Iris pigment epithelial cell (primary cell): ENCODE measurements at places on chromosomes 4 and X.

DNA sequence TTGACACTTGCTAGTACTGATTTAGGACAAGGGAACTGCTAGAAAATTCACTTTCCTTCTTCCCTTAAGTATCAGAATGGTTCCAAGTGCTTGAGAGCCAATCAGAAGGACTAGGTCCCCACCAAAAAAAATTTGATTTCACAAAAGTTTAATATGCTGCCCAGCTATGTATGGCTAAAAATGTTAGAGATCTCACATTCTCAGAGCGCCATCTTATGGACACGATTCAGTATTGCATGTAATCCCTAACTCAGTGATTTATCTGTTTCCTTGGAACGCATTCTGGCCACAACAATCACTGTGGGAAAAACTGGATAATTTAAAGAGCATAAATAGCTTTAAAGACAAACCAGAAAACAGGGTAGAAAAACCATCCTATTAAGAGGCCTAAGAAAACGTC lies 255.1 kb upstream of the GPC4 start:
- peak; percentile 38 for DNase-seq

DNA sequence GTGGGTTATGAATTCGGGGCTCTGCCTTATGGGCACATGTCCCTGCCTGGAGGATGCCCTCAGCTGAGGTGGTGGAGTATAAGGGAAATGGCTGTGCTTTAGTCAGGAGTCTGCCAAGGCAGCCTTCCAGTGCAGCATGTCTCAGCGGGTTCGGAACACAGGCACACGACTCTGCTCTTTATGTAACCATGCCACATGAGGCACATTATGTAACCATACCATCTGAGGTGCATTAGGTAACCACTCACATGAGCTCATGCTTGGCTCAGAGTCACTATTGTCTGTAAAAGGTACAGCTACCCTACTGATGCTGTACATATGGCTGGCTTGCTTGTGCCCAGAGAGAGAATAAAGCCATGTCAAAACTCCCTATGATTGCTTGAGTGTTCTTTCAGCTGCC lies 723.6 kb downstream of the TRAM1L1 start:
- DNase-seq: no peak

DNA sequence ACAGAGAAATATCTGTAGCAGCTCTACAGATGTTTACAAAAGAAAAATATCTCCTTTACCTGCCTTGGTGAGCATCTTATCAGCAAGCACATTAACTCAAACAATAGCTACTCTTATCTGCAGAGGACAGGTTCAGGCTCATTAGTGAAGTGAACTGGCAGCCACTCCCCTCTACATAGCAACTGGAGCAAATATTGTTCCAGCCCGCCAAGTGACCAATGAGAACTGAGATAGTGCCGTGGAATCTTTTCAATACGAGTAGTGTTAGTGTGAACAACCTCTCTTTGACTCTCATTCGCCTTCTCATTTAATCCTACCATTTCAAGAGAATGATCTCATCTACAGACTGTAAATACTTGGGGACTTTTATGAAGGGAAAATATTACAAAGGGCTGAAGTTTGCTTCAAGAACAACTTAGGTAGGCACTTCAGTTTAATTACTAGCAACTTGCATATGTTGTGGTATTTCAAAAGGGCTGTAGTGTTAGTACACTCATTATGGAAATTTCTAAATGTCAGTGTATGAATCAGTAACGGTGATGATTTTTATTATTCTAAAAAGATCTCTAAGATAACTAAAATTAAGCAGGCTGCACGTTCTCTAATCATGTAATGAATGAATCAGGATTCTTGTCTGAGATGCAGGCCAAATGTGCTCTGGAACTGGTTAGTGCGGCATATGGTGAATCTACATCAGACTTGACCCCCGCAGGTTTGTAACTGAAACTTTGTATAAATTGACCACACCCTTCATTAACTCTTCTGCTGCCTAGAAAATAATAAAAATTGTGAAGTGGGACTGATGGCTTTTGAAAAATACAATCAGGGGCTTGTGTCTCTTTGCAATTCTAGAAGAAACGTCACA lies 72.4 kb downstream of the PALLD start:
- peak; percentile 49 for DNase-seq

- DNase-seq: peak; percentile 75
Observed at GRCh38 chr4:89140168-89140759, 28.9 kb downstream of the TIGD2 start.

DNA sequence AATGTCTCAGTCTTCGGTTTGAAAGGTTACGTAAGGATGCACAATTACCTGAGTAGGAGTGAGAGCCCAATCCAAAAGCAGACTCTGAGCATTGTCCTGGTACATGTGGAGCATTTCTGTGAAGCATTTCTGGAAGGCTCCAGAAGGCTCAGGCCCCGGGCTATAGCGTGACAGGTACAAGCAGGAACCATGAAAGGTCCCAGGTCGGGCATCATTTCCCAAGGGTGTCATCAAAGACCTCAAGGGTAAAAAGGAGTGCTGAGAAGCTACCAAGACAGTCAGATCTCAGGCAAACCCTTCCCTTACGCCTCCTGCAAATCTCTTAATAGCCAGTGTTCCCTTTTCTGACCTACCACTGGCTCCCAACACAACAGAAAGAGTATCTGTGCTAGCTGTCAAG lies 30.8 kb downstream of the GPC4 start:
- DNase-seq: no peak

- peak; percentile 93 for DNase-seq
Observed at GRCh38 chr4:1347410-1347864, 429 bp downstream of the UVSSA start.

DNA sequence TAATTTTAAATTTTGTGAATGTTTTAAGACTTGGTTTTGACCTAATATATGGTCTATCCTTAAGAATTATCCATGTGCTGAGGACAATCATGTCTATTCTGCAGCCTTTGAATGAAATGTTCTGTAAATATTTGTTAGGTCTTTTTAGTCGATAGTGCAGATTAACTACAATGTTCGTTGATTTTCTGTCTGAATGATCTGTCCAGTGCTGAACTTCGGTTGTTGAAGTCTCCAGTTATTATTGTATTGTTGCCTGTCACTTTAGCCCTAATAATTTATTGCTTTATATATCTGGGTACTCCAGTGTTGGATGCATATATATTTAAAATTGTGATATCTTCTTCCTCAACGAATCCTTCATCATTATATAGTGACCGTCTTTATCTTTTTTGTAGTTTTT lies 218.3 kb upstream of the ZC4H2 start:
- DNase-seq: no peak

GRCh38 chrX:119226446-119226845 lies 9.6 kb upstream of the PGRMC1 start:
- no peak for DNase-seq

DNA sequence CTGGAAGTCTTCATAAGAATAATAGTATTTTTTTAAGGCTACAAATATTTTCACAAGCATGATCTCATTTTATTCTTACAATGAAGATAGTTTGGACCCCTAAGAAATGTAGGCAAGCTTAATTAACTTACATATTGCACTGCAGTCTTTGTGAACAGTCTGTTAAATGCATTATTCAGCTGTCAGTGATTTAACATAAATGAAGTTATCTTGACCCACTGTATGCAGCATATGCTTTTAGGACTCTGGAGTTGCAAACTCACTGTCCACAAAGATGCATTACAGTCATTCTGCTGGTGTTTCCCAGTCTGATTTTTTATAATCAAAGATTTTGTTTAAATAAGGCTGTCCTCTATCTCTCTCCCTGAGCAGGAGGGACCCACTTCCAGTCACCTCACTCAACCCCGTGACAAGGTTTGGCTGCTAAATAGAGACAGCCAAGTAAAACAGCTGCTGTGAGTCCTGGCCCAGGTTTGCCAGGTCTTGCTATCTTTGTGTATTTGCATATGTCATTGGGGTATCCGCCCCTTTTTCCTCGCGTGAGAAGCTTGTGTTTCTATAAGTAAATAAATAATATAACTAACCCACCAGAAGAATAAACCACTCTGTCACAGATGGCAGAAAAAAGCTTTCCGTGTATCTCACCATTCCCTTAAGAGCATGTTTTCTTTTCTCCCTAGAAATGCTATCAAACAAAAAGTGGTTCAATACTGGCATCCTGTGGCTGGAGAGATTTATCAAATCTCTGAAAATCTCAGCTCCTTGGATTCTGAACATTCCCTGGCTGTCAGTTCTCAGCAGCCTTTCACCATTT lies 67.0 kb downstream of the SLC7A11 start:
- no peak for DNase-seq

GRCh38 chr4:138034871-138035270 lies 207.3 kb downstream of the SLC7A11 start:
- DNase-seq: peak; percentile 91

GRCh38 chr4:176123710-176124407 lies 58.2 kb downstream of the WDR17 start:
- DNase-seq: peak; percentile 7

- no peak for DNase-seq
Observed at GRCh38 chr4:160831165-160831922, 1332.5 kb downstream of the FSTL5 start.

- DNase-seq: no peak
Observed at GRCh38 chr4:57320849-57321248, 210.7 kb upstream of the IGFBP7 start.

DNA sequence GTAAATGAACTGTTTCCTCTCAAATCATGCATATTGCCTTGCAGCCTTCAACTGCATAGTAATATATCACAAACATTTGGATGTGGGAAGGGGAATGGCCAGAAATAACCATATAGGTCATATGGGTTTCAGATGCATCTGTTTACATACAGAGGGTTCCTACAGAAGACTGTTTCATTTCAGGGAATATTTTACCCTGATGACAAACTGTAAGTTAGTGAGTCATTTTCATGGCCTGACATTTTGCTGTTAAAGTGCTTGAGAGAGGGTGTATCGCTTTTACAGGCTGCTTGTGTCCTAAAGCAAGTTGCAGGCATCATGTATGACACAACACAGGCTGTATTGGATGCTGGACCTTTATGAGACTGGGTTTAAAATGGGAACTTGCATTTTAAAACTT lies 25.5 kb upstream of the AMOT start:
- DNase-seq: no peak

- peak; percentile 29 for DNase-seq
Observed at GRCh38 chrX:45006002-45006800, 133.2 kb downstream of the KDM6A start.

DNA sequence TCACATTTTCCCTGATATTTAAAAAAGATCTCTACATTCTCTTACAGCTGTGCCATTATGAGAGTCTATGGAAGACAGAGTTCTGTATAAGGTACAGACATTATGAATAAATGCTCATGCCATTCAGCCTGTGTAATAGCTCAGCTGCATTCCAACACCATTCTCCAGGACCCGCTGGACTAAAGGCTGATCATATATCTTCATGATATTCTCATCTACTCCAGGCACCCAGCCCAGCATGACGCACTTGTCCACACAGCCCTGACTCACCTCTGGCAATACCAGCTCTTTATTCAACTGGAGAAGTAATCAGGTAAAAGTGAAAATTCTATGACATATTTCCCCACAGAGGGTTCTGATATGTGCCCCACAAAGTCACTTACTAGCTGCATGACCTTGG lies 437.5 kb upstream of the FGF16 start:
- peak; percentile 9 for DNase-seq

GRCh38 chr4:147760695-147761094 lies 28.8 kb downstream of the ARHGAP10 start:
- no peak for DNase-seq

GRCh38 chr4:153159728-153160221 lies 44.5 kb upstream of the TRIM2 start:
- peak; percentile 69 for DNase-seq

DNA sequence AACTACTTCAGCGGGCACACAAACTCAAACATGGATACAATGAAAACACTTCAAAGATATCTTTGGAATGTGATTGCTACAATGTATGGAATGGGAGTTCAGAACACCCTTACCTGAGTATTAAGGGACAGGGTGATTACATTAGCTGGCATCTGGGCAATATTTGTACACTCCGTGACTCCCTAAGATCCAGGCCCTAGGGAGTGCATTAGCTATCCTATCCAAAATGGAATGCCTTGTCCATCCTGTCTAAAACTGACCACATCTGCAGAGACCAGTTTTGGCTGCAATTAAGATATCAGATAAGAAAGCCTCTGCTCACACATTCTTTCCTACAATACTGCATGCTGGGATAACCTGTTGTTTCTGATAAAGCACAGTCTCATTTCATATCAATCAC lies 176.6 kb upstream of the EMCN start:
- DNase-seq: no peak

- no peak for DNase-seq
Observed at GRCh38 chrX:41952102-41952501, 28.7 kb upstream of the CASK start.

DNA sequence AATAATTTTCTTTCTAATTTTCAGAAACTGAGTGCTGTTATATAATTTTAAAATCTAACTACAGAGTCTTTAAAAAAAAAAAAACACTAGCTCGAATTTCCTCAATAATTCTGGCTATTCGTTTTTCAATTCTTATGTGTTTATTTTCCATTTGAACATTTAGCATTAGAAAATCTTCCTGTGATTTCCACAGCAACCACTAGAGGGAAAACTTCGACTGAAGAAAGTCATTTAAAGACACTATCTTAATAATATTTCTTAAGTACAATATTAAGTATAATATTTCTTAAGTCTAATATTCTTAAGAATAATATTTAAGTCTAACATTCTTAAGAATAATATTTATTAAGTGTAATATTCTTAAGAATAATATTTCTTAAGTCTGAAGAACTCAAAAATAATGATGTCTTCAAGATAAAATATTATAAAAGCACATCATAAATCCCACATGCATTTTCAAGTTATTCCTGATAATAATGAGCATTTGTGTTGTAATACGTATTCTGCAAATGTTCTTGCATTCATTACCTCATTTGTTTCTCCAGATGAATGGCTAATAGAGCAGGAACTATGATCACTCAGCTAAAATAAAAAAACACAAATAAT lies 118.4 kb upstream of the WDR17 start:
- DNase-seq: peak; percentile 46

GRCh38 chr4:113641025-113641431 lies 120.5 kb downstream of the CAMK2D start:
- DNase-seq: no peak

DNA sequence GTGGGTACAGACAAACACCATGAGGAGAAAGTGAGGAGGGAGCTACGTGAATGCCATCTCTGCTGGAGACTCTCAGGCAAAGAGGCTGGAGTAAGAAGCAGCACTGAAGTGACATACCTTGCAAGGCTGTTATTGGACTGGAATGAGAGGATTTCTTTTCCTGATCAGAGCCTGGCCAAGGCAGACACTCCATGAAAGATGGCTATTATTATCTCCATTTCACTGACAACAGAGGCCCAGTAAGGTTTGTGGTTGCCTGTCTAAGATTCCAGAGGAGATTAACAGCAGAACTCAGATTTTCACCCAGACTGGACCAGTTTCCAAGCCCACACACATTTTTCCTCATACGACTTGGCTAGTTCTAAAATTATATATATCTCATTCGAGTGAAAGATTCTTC lies 162.0 kb upstream of the EOLA2 start:
- DNase-seq: peak; percentile 26

GRCh38 chr4:117434424-117434823 lies 349.0 kb upstream of the TRAM1L1 start:
- no peak for DNase-seq
